ENCODE measurements at places on chromosomes 5 and 9. TPM values are rescaled to one million over a fixed set of nuclear protein-coding genes. Genes with fewer than 3 reads are reported as not detected.
A peak's percentile ranks its signal among the peaks of the same experiment; 100 is the strongest.

Gene TSSK1B
- not detected for total RNA-seq

GRCh38 chr5:167528651-167529050, 762.8 kb upstream of the WWC1 start:
- no peak for DNase-seq

DNA sequence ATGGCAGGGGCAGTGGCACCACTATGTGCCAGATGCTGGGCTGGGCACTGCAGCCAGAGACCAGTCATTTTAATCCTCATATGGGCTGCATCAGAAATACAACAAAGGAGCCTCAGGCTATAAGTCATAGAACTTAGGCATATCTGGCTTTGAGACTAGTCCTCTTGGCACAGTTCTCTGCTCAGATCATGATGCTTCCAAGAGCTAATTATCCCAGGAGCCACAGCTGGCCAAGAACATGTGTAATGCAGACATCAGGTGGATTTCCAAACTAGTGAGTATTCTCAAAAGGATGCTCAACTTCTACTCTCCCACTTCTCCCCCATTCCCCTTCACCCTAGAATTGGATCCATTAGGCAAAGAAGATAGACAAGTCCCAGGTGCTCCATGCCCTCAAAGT, 562.2 kb upstream of the TRPC7 start:
- no peak for DNase-seq

- DNase-seq = no peak
Observed at GRCh38 chr9:77817590-77818311, 169.6 kb upstream of the GNA14 start.

- no peak for DNase-seq
Observed at GRCh38 chr5:29963956-29964355, 1229.5 kb upstream of the CDH6 start.

Gene PAPPA
- total RNA-seq = not detected

DNA sequence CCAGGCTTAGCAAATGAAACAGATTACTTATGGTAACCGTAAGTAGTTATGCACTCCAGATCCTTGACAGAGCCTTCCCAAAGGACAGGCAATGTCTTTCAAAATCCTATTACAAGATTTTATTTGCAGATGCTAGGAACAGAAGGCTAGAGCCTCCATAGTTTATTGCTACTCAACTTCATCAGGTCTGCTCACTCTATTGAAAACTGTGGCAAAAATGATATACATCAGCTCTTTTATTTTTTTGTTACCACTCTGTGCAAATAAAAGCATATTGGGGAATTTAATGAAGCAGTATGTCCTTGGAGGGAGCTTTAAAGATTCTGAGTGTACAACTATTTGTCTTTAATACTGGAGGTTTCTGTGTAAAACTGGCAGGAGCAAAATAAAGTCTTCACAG, 46.5 kb downstream of the SLC44A1 start:
- no peak for DNase-seq

GRCh38 chr9:121881920-121882500, 211.1 kb downstream of the TTLL11 start:
- no peak for DNase-seq

Gene APBB3
- 24.1 TPM for total RNA-seq

GRCh38 chr5:153267506-153267905, 223.0 kb upstream of the GRIA1 start:
- no peak for DNase-seq

DNA sequence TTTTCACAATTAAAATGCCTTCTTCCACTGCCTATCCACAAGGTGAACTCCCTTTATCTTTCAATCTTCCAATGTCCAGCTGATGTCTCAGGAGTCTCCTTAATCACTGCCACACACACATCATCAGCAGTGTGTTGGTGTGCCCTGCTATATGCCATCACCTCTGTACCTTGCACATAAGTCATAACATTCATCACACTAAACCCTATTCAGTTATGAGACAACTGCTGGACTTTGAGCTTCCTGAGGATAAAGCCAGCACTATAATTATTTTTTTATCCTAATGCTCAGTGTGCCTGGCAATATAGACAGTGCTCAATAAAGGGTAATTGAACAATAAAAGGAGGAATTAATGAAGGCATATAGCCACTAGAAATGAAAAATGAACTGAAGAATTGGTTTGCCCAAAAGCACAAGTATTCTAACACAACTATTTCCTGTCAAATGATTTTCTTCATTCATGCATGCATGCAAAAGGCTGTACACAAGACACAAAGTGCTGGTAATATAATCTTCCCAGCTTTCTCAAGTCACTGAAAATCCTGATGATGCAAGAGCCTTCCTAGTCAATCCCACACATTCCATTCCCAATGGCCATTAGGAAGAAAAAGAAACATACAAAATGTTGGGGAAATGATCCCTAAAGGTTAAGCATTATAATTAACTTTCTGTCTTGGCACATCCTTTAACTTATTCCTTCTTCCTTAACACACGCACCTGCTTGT, 32.4 kb downstream of the LPAR1 start:
- DNase-seq = no peak

Gene SAXO1
- total RNA-seq = not detected

Gene SRP19
- 51.2 TPM for total RNA-seq

GRCh38 chr5:3600106-3601060, 4.8 kb downstream of the IRX1 start:
- no peak for DNase-seq

Gene CAVIN4
- total RNA-seq = 0.11 TPM

- no peak for DNase-seq
Observed at GRCh38 chr9:109996936-109997580, 210.9 kb downstream of the C9orf152 start.

DNA sequence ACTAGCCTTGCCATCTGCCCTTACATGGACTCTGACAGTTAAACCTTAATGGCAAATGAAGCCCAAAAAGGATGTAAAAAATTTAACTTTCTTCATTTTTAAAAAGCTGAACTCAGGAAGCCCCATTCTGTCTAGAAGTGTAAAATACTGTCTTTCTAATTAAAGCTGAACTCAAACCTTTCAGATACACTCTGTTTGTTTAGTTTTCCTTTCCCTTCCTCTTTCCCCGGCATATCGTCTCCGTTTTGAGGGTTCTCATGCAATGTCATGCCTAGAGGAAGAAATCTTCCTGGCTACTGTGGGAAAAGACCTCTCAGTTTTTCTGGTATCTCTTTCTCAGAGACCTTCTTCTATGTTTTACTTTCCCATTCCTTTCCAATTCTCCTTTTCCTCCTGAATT, 841.5 kb downstream of the DTWD2 start:
- DNase-seq = no peak

GRCh38 chr9:34446468-34446891, 11.9 kb downstream of the FAM219A start:
- DNase-seq = no peak

DNA sequence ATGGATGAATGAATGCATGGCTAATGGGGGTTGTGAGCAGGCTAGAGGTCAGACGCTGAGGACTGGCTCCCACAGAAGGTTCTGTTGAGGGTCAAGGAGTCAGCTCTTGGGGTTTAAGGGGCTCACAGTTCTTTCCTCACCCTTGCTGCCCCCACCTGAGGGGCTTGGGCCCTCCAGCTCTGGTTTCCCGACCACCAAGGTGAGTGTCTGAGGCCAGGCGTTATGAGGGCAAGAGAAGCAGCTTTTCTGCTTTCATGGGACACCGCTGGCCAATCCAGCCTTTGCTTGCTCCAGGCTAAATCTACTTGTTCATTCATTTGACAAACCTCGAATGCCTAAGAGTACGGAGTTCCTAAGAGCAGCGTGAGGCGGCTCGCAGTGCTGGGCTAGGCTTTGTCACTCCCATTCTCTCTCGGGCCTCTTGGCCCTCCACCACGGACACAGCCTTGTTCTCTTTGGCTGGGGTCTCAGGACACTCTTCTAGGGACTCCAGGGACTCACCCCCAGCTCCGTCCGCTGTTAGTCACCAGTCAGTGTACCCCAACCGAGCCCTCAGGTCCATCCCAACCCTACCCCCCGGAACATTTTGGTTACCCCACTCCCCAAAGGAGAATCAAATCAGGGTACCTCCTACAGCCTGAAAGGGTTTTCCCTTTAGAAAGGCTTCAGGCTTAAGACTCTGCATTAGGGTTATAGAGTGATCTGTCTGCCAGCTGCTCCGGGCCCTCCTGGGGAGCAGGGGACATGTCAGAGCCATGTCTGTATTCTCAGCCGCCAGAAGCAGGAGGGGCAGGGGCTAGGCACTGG, 210.1 kb upstream of the MVB12B start:
- DNase-seq = peak; percentile 3

DNA sequence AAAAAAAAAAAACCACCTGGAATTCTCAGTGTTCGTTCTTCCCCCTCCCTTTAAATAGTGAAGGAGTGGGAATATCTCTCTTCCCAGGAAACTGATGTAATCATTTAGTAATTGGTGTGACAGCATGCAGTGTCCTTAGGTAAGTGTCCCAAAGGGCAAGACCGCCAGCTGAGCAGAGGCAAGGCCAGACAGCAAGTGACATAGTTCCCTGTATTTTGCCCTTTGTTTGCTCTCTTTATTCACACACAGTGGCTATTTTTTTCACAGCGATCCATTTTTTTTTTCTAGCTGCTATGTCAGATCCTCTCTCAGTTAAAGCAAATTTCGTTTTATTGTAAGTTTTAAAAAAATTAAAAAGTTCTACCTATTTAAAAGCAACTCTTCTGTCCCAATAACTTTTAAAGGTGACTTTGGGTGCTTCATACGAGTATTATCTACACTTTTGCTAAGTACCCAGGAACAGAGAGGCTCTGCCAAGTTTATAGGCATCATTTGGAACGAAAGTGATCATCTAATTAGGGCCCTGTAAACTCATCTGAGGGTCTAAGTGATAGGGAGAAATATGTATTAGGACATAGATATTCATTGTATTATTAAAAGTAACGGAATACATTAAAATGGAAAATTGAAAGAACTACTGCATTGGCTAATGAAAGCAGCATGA, 98.2 kb upstream of the ALDH1A1 start:
- no peak for DNase-seq

DNA sequence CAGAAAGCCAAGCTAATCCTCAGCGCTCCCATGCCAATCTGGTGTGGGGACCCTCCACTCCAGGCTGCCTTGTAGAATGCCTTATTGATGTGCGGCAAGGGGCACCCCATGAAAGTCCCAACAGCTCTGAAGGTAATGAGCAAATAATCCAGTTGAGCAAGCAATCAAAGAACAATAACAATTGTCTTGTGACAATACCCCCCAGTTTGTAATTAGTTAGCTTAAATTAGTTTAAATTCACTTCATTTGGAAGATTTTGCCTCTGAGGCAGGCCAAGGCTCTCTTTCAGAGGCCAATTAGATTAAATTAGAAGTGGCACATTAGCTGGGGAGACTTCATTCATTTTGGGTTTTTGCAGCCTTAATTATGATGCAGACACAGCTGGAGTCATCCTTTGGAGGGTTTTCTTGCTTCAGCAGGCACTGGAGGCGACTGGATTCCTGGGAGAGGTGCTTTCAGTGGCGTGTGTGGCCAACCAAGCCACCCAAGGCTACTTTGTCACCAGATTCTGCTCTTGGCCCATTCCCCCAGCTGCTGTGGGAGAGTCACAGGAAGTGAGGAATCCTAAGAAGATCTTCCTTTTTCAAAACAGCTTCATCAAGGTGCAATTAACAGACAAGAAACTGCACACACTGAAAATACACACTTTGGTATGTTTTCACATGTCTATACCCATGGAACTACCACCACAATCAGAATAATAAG, 17.9 kb upstream of the FBP1 start:
- DNase-seq = no peak

Gene TYRP1
- not detected for total RNA-seq

GRCh38 chr5:76952795-76953536, at the start of gene CRHBP:
Gene CRHBP, plus strand, starts transcription at chr5:76953045. Its CDS starts 90 bp downstream, at chr5:76953135.
- no peak for DNase-seq

Gene BNC2
- not detected for total RNA-seq

Gene HMMR
- total RNA-seq = 85.8 TPM

DNA sequence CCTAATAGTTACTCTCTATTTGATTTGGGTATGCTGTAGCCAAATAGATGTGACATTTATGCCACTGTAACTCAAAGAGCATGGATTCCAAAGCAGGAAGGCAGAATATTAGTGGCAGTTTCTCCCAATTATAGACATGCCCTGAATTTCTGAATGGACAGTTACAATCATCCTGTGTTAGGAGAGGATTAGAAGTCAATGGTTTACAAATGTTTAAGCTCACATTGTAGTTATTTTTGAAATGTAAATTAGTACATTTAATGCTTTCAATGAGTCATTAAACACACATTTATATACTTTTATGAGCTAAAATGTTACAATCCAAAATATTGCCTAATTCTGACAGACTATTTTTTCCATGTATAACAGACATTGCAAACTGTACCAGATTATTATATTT, 62.3 kb upstream of the CDH18 start:
- DNase-seq = no peak

- DNase-seq = no peak
Observed at GRCh38 chr5:75524071-75524470, 12.4 kb downstream of the POLK start.

Gene RETREG1
- total RNA-seq = 51.8 TPM

- DNase-seq = no peak
Observed at GRCh38 chr9:135006911-135007570, 80.4 kb upstream of the OLFM1 start.

GRCh38 chr5:111280282-111280951, 56.2 kb downstream of the CAMK4 start:
- no peak for DNase-seq

Gene CCDC192
- not detected for total RNA-seq

DNA sequence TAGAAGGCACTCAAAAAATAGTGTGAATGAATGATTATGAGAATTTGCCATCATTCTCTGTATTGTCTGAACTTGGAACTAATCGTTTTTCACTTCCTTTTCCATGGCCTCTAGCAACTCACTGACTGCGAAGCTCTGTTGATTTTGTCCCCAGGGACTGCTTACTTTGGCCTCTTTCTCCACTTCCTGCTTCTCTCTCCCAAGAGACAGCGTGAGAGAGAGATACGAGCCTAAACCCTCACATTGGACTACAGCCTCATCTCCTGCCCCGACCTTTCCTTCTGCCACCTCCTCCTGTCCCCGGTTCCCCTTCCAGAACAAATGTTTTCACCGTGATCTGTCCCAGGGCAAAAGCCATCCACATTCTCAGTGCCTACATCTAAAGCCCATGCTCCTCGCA, 300.8 kb upstream of the PANK3 start:
- DNase-seq = no peak

Gene ANKRD34B
- total RNA-seq = not detected

Gene TMEM252
- total RNA-seq = not detected

DNA sequence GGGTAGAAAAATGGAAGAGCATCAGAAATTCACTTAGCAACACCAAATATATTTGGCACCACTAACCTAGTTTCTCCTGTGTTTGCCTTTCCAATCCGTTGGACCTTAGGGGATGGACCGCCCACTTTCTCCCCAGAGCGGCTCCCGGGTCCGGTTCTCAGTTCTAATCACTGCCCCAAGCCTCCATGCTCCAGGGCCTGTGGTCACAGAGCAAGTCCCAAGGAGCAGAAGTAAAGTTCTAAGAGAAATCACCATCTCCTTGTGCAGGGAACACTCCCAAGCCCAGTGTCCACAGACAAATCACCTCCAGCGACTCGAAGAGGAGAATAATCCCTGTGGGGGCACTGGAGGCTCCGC, 728 bp upstream of the SLC1A1 start:
- DNase-seq = no peak

DNA sequence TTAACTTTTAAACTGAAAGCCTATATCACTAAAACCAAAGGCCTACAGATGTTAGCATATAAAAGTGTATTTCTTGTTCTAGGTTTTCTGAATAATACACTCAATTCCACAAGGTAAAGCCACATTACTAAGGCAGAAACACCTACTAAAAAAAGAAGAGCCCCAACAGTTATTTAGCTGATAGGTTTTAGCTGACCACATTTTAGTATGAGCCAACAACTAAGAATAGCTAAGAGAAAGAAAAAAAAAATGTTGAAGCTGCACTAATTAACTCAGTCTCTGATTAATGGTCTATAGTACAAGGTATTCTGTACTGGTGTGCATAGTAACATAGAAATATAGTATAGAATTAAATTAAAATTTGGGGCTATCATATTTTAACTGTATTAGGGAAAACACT, 23.5 kb downstream of the ZFR start:
- no peak for DNase-seq

Gene AK8
- not detected for total RNA-seq
